Substantia nigra (tissue), 51 donors: ENCODE measurements at places on chromosomes 6 and 20.

DNA sequence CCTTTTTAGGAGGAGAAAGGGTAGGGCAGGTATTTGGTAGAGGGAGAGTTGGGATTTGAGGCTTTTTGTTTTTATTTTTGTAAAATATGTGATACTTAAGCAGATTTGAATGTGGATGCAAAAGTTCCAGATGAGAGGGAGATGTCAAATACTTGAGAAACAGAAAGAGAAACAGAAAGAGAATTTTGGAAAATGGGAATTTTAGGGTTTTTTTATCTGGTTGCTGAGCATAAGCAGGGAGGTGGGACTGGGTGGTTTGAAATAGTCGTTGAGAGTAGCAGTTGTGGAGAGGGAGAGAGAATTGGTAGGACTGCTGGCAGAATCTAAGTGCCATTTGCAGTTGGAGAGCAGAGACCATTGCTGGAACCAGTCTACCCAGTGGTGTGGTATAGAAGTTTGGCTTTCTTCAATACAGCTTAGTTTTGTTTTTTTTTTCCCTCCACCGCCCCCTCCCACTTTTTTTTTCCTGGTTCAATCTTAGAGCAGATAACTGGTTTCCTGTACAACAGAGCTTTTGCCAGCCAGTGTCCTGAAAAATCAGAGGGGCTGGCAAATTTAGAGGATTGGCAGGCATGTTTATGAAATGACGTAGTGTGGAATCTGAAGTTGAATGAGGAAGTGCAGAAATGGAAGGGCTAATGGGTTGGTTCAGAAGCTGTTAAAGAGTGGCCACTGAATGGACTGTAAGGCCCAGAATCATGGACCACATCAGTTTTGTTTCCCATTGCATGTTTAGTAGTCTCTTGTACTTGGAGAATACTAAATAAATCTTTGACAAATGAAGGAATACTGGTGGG lies 68.7 kb downstream of the ATRN start:
- DNase-seq, result no peak

GRCh38 chr6:43916924-43917877 lies 147.2 kb downstream of the VEGFA start:
- DNase-seq, result no peak

DNA sequence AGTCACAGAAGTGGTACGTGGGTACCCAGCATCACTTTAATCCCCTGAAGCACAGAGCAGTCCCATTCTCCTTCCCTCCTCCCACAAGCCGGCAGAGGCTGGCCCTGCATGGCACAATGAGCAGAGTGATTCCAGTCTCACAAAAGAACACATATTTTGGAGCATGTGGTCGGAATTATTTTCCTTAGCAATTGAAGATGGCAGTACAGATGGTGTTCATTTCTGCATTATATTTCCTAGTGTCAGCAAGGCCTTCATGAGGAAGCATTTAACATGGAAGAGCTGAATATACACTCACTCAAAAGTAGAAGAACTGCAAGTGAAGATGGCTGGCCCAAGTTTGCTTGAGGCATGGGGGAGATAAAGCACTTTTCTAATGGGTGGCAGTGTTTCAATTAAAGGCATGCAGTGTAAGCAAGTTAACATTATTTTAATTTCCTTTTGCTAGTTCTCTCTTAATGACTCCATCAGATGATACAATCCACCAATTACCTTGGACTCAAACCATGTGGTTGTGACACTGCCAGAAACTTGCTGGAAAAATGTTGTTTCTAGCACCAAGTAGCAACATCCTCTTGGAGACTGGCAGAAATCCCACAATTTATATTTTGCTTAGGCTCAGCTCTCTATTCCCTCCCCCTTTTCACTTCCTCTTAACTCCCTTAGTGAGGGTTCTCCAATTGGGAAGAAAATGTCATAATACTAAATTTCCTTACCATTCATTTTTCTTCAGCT lies 74.4 kb downstream of the ARHGAP18 start:
- no peak for DNase-seq

GRCh38 chr6:26034905-26035304 lies 52.3 kb upstream of the HFE start:
- no peak for DNase-seq

DNA sequence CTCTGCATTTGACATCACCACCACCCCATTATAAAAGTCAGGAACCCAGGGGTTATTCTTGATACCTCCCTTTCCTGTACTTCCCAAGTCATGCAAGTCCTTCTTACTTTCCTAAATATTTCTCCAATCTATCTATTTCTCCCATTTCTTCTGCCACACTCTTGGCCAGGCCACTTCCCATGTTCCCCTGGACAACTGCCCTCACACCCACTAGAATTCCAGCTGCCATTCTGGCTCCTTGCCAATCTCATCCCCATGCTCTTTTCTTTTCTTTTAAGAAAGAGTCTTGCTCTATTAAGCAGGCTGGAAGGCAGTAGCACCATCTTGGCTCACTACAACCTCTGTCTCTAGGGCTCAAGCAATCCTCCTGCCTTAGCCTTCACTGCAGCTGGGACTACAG lies 15.2 kb downstream of the DEFB132 start:
- DNase-seq, result no peak

DNA sequence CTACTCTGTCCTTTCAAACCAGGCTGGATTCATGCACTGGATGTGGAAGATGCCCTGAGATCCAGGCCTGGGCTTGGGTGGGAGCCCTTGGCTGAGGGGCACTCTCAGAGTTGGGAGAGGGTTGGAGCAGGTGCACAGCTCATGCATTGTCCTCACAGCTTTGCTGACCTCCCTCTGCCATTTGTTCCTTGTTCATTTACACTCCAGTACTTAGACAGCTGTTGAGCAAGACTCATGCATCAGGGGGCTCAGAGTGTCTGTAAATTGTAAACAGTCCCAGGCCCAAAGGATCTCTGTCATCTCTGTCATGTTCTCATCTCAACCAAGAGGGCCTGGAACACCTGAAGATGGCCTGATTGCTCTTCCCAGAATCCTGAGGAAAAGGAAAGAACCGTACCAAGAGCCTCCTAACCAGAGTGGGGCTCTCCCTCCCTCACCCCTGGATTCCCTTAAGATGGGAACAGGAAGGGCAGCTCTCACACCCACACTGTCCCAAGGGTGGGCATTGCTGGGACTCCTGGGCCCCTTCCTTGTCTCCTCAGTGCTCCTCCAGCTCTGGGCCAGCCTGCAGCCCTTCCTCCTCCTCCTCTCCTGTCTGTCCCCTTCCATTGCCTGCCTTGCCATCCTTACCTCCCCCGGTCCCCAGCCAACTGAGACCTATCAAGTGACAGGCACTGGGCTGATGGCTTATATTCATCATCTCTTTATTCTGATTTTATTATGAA lies 132.9 kb downstream of the FOXO3 start:
- no peak for DNase-seq
